ENCODE measurements at places on chromosomes 2 and 18. TPM values are rescaled to one million over a fixed set of nuclear protein-coding genes. Genes with fewer than 3 reads are reported as not detected.

DNA sequence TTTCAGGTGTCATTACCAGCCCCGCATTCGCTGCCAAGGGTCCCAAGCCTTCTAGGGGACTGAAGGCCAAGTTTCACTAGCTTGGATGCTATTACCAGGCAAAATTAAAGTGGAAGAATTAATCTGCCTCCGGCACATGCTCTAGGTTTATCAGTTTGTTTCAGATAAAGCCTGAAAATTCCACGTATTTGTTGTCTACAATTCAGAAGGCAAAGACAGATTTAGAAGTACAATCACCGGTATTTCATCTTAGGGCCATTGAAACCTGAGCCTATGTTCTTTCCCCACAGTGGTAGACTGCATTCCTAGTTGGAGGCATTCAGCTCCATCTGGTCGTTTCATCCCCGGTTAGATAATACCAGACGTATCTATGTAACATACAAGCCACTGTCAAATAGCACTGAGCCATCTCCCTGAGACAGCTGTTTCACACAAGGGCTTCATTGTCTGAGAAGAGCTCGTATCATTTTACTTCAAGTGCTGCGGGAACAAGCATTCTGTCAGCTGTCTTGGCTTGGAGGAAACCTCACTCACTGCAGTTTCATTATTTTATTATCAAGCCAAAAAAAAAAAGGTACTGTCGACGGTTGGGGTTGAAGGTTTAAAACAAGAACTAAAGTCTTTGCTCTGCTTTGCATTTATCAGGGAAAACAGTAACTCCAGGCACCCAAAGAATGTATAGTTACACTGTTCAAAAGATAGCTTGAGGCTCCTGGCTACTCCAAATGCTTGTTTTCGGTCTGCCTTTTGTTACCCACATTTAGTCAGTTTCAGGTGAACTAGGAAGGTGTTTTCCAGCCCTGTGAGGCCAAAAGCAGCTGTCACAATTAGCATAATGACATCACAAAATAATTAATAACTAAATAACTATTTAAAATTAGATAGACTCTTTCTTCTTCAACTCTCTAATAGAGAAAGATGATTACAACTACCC, 76.7 kb downstream of the TGIF1 start:
- no peak for DNase-seq

- DNase-seq, result no peak
Observed at GRCh38 chr2:168976034-168976654, 55.0 kb downstream of the ABCB11 start.

GRCh38 chr2:113132414-113133021, 5.1 kb downstream of the IL1RN start:
- no peak for DNase-seq

DNA sequence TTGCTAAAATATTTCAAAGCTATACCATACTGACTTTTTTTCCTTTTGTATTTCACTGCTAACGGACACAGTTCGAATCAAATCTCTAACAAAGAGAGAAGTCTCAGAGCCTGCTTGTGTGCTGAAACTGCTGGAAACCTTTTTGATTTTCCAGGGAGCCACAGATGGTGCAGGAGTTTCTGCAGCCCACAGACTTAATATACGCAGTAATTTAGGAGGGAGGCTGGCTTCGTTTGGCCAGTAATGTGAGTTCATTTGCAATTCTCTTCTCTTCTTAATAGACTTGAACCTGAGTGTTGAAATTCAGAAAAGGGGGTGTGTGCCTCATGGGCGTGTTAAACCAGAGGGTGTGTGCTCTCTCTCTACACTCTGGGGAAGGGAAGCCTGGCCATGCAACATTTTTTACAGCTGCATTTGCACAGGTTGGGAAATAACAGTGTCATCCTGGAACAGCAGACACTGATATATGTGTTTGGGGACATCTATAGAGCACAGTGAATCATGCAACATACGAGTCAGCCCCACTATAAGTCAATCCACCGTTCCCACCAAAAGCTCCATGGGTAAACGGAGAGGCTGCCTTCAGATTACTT, 333.0 kb downstream of the CLIP4 start:
- DNase-seq, result no peak

- no peak for DNase-seq
Observed at GRCh38 chr2:19235308-19235707, 123.1 kb downstream of the OSR1 start.

- DNase-seq, result no peak
Observed at GRCh38 chr18:77088963-77089722, 43.4 kb downstream of the MBP start.

- DNase-seq, result no peak
Observed at GRCh38 chr2:224775647-224776046, 59.5 kb upstream of the CCDC195 start.

DNA sequence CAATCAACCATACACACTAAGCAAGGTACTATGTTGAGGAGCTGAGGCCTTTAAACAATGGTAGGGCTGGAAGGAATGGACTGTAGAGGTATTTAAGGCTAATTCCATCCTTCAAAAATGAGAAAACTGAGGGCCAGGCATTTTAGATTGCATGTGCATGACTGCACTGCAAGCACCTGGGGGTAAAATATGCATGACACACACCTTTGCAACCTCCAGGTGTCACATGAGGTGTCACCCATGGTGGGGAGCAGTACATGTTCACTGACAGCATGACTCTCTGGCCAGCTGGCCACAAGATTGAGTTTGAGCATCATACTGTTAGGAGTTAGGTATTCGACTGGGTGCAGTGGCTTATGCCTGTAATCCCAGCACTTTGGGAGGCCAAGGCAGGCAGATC, 182.8 kb downstream of the ZBTB7C start:
- no peak for DNase-seq

DNA sequence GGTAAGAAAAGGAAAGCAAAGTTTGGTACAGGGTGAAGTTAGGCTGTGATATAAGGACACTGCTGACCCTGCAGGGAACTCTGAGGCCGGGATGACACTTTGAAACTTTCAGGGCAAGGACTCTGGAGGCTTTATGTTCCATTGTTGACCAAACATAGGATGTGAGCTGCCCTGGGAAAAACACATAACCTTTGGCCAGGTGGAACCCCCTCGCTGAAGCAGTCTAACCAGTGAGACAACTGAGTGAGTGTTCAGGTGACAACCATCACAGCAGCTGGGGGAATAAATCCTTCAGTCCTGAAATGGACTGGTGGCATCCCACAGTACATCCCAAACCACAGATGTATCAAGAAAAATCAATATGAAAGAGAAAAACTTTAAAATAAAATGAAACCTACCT, 280.9 kb upstream of the CDH2 start:
- no peak for DNase-seq

DNA sequence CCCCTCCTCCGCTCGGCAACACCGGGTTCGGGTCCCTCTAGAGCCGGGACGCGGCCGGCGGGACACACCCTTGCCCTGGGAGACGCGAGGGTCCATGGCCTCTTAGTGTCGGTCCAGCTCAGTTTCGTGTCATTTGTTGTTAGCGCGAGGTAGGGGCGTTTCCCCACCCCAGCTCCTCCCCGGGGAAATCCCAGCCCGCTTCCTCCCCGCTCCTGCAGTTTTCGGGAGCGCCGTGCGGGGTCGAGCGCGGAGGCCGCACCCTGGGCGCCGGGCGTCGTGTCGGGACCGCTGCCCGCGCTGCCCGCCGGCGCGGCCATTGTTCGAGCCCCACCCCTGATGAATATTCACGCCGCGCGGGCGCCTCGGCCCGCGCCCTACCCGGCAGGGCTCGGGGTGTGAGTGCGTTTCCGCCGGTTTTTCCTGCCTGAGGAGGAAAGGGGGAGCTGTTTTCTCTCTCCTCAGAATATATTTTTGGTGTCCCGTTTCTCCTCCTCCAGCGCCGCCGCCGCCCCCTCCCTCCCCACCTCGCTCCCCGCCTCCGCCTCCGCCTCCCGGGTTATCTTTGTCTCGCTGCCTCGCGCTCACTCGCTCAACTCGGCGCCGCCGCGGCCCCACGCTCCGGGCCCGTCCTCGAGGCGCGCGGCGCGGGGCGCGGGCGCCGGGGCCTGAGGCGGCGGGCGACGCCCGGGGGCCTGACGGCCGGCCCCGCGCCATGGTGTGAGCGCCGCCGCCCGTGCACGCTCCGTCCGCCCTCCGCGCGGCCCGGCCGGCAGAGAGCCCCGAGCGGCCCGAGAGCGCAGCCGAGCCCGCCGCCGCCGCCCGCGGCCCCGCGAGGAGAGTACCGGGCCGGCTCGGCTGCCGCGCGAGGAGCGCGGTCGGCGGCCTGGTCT, at the start of gene MAP4K4:
Gene MAP4K4, plus strand, starts transcription at position 584 of the 890 bp plus-strand sequence. CDS start 374 bp downstream, outside the sequence.
- DNase-seq, result peak; percentile 92

DNA sequence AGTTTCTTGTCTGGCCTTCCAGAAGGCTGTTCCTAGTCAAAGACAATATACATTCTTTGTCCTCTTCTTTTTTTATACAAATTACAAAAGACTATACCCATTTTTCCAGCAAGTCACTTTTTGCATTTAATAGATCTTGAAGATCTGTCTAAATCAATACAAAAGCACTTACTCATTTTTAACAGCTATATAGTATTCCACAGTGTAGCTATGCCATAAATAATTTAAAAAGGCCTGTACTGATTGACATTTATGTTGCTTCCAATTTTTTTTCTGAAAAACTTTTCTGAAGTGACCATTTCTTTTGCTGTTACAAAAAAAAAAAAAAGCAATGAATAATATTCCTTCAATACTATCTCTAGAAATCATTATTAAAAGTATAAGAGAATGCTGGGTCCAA, 30.3 kb upstream of the HNRNPLL start:
- DNase-seq, result no peak

Gene CFAP65
- not detected for total RNA-seq

Gene CD207
- total RNA-seq, result not detected

Gene ZBTB7C
- 2.4 TPM for total RNA-seq

All from heart left ventricle (tissue), 16 donors.